ENCODE measurements at places on chromosomes 16 and 17.

GRCh38 chr17:68587026-68587425, 14.1 kb downstream of the FAM20A start:
- DNase-seq: no peak

DNA sequence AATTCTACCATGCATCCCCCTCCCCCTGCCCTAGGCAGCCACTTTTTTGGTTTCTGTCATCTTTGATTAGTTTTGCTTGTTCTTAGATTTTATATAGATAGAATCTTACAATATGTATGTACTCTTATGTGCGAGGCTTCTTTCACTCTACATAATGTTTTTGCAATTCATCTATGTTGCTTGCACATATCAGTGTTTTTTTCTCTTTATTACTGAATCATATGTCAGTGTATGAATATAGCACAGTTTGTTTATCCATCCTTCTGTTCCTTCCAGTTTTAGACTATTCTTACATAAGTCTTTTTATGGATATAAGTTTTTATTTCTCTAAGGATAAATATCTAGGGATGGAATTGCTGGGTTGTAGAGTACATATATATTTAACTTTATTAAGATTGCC, 26.6 kb downstream of the NLK start:
- DNase-seq: no peak

DNA sequence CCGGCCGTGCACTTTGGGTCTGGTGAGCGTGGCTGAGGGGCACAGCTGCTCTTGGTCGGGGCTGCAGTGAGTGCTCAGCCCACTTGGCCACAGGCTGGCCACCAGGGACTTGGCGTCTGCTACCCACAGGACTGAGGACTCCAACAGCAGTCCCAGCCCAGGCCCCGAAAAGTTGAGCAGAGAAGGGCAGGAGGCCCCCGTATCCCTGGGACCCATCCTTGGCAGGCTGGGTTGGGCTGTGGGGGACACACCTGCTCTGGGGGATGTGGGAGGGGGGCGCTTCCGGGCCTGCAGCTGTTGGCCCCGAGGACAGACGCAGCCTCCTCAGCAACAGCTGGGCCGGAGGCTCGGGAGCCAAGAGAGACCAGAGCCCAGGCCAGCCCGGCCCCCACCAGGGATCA, 19.4 kb upstream of the SSTR5 start:
- no peak for DNase-seq

DNA sequence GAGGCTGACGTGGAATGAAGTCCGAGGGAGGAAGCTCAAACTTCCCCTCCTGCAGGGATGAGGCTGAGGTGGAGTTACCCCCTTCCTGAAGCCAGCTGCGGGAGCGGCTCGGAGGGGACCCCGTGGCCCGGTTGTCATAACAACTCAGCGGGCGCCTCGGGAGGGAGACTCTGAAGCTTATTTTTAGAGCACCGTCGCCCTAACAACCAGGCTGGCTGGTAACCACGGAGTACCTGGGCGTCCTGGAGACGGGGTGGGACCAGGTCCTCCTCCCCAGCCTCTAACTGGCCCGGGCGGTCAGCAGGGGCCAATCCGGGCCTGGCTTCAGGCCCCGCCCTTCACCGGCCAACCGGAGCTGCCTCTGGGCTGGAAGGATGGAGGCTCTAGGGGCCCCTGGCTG, 27.7 kb downstream of the NECAB2 start:
- no peak for DNase-seq

- DNase-seq: no peak
Measured at GRCh38 chr17:19346351-19347255, 15.9 kb downstream of the B9D1 start.

- DNase-seq: no peak
Measured at GRCh38 chr17:4340914-4341615, 25.4 kb downstream of the UBE2G1 start.

GRCh38 chr17:49880291-49881053, 32.6 kb upstream of the TAC4 start:
- peak; percentile 63 for DNase-seq

- no peak for DNase-seq
Measured at GRCh38 chr16:20879175-20880040, 20.8 kb downstream of the DCUN1D3 start.

GRCh38 chr17:74960570-74961342, 11.8 kb downstream of the HID1 start:
- peak; percentile 39 for DNase-seq

DNA sequence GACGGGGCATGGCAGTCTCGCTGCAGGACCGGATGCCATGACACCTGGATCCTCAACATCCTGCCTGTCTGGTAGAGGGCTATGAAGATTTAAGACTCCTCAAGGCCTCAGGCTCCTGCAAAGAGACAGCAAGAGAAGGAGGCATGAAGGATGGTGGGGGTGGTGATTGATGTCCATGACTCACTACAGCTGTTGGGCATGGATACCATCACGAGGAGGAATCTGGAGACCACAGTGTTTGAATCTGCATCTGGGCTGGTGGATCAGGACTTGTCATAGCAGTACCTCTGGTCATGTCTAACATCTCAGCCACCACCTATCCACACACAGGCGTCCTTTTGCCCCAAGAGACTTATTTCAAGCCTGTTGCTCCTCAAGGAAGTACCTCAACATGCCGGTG, 50.2 kb upstream of the WSCD1 start:
- DNase-seq: peak; percentile 2

GRCh38 chr16:21164521-21165168, 6.2 kb downstream of the LDAF1 start:
- no peak for DNase-seq

DNA sequence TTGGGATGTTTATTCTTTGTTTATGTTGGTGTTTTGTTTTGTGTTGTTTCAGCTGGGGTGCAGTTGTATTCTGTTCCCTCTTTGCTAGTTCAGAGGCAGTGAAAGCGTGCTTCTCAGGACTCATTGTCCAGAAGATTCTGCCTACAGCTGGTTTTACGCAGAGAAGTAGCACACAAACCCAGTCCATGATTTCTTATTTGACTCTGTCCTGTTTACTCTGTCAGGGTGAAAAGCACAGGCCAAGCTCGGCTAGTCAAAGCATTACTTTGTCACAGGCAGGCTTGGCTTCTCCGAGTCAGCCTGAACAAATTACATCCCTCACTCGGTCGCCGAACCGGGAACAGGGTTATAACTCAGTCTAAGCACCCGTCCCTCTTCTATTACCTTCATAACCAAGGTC, 435.0 kb downstream of the MAF start:
- DNase-seq: no peak

DNA sequence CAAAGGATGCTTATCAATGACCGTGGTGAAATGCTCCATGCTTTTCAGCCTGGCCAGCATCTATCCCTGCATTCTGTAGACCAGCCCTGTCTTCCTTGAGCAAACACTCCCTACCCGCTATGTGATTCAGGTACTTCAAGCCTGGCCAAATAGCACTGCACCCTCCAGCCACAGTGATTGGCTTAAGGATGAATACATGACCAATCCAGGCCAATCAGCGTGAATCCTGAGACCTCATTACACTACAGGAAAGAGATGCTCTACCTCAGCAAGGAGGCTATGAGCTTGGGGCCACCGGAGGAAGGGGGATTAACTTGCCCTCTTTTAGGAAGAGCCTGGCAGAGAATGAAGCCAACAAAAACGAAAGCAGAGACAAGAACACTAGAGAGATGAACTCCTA, 162.5 kb downstream of the ZNF423 start:
- DNase-seq: no peak

GRCh38 chr17:49916854-49917515, 52.0 kb upstream of the DLX4 start:
- no peak for DNase-seq

DNA sequence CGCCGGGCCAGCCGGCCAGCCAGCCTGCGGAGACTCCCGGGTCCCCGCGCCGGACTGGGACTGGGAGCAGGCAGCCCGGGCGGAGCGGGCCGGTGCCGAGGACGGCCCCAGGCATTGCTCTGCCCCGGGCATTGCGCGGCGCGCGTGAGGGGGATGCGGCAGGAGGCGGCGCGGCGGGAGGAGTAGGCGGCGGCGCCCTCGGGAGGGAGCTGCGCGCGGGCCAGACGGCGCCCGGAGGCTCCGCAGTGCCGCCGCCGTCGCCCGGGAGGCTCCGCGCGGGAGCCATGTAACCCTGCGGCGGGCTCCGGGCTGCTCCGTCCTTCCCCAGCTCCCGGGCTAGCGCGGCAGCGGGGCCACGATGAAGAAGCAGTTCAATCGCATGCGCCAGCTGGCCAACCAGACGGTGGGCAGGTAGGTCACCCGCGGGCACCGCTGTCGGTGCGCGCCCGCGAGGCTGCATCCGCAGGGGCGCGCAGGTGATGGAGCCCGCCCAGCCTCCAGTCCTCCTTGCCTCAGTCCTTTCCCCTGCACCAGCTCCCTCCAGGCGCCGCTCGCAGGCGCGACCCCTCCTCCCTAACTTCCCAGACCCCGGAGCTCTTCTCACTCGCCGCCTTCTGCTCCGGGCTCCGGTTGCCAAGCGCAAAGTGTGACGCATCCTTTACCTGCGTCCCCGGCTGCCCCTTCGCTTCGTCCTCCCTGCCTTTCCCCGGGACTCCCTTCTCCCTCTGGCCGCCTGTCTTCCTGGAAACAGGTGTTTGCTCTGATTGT, at the start of gene ARHGAP44:
TSS of gene ARHGAP44 (plus strand) at position 18 of the 768 bp plus-strand sequence. CDS start at position 359, 341 bp downstream.
- no peak for DNase-seq

DNA sequence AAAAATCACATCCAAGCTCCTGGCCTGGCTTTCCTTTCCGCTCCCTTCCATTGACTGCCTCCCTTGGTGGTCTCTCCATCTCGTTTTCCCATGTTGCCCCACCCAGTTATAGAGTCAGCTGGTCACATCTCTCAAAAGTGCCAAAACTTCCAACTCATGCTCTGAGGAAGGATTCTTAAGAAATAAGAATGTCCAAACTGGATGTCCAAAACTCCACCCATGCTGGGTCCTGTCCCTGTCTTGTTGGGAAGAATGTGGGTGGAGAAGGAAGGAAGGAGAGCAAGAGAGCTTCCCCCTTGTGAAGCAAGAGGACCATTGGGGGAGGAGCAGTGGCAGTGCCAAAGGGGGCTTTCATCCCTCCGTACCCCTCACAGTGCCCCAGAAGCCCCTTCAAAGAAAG, 44.6 kb upstream of the MAP3K14 start:
- DNase-seq: no peak

GRCh38 chr17:4444782-4445473, 11.2 kb downstream of the SPNS3 start:
- DNase-seq: no peak

GRCh38 chr16:14501331-14502255, 128.5 kb downstream of the PARN start:
- DNase-seq: no peak

GRCh38 chr16:66427036-66427860, at the start of gene BEAN1:
Gene BEAN1, plus strand, starts transcription at chr16:66427295. Its CDS starts 10,382 bp downstream, at chr16:66437677.
- DNase-seq: no peak

GRCh38 chr17:41868568-41868967, 3.3 kb upstream of the KLHL11 start:
- DNase-seq: no peak

DNA sequence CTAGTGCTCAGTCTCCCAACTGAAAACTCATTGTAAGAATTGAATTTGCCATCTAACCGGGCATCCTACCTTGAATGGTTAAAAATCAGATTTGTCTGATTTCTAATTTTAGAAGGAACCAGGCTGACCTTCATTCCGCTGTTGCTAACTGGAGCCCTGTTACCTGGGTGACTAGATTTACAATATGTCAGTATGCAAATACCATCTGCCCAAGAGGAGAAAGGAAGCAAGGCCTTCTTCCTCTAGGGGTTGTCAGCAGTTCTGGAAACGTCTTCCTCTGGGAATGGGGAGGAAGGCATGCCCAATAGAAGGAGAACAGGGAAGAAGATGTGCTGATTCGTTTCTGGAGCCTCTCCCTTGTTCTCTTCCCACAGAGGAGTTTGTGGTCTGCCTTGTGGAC, 137.9 kb downstream of the PITPNC1 start:
- DNase-seq: no peak

DNA sequence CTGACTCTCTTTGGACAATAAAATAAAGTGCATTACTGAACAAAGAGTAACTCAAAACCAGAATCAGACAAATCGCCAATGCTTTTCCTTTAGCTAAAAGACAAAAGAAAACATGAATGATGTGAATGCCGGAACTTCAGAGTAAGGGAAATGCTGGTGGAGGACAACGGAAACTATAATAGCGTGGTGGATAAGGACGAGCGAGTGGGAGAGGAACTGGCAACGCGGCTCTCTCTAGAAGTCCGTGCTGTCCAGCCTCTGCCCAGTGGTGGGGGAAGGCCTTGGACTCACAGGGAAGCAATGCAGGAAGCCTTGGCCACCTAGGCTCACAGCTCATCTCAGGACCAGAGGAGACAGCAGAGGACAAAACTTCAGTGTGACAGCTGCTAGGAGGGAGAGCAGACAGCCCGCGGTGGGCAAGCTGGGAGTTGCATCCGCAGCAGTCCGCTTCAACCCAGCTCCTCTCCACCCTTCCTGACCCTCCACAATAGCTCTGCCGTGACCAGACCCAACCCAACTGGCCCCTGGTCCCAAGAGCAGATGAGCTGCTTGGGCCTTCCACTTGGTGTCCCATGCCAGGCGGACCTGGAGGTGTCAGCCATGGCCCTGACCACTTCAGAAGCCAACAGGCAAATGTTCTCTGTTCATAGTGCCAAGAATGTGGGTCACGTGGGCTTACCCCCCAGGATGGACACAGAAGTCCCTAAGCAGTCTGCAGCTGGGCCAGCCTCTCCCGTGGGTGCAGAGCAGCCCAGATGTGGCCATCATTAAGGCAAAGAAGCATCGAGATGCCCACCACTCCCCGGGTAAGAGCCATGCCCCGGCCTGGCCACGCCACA, 5.3 kb upstream of the FAAP100 start:
- no peak for DNase-seq

- no peak for DNase-seq
Measured at GRCh38 chr16:62391134-62391533, 354.9 kb upstream of the CDH8 start.

GRCh38 chr16:661184-661821, 6.6 kb upstream of the RHOT2 start:
- no peak for DNase-seq

- DNase-seq: no peak
Measured at GRCh38 chr17:7897773-7898172, 9.2 kb downstream of the CHD3 start.

GRCh38 chr17:16446338-16446983, 31.1 kb downstream of the TRPV2 start:
- DNase-seq: no peak

DNA sequence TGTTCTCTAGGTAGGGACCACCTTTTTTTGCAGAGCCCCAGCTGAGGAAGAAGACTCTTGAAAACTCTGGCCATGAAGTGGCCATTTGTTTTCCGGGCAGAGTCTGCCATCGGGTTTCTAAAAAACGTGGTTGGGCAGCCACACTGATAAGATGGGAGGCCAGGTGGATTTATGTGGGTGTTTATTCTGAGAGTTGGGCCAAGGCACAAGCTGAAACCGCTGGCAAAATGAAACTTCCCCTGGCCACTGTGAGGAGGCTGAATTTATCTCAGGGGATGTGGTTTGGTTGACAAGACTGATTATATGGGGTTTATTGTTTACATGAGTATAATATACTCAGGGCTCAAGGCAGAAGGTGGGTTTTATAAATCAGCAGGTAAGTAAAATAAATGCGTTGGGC, 421.8 kb downstream of the UTP18 start:
- no peak for DNase-seq

- no peak for DNase-seq
Measured at GRCh38 chr17:78828470-78829185, 12.0 kb downstream of the USP36 start.

GRCh38 chr16:12846592-12846991, 42.9 kb upstream of the CPPED1 start:
- no peak for DNase-seq
